ENCODE measurements at places on chromosomes 3 and 15.

- no peak for DNase-seq
These were observed 16.1 kb downstream of the ACAA1 start for GRCh38 chr3:38120693-38121450.

- no peak for DNase-seq
These were observed 3.4 kb upstream of the TAFA4 start for GRCh38 chr3:68935778-68936177.

GRCh38 chr15:82870727-82871320, 61.4 kb downstream of the WHAMM start:
- DNase-seq: no peak

DNA sequence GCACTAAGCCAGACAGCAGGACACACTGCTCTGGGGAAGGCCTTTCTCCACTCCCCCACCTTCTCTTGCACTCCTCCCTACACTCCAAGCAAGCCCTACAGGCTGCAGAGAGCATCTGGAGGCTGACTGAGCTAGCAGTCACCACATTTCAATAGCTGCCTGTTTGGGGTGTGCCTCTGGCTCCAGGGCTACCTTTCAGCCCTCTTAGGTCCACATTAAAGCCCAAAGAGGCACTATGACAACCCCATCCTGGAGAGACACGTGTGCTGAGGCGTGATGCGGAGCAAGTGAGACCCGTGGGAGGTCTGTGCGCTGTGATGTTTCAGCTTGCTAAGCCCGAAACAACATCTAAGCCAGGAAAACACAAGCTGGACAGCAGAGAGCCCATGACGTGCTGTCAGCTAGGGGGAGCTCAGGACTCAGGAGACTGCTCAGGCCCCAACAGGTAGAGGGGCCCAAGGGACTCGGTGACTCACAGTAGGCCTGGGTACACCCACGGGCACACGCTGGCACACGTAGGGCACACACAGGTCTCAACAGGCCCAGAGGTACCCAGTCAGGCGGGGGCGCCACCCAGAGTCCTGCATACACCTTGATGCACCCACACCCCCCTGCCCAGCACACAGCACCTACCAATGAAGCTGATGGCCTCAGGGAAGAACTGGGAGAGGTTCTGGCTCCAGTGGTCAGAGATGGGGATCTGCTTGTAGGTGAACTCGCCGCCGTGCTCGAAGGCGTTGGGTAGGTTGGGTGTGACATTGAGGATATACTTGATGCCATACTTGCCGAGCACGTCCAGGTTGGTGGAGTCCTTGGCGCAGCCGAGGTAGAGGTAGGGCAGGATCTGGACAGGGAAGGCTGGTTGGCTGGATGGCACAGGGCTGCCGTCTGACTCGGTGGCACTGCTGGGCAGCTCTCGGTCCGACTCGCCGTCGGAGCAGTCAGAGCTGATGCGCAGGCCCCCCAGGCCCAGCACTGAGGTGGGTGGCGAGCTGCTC, 2.8 kb downstream of the DUSP7 start:
- DNase-seq: no peak

- DNase-seq: no peak
These were observed 123.0 kb upstream of the PROK2 start for GRCh38 chr3:71907996-71908395.

DNA sequence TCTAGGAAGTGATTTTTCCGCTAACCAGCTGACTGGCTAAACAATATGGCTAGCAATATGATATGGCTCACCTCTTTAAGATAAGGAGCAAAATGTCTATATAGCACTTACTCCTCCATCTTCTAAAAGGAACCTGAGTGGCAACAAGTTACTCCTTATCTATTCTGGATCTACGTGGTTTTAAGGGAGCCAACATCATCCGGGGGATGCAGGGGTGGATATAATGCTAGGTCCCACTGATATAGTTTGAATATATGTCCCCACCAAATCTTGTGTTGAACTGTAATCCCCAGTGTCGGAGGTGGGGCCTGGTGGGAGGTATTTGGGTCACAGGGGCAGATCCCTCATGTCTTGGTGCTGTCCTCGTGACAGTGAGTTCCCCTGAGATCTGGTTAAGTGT, 500.7 kb downstream of the FOXP1 start:
- DNase-seq: no peak

DNA sequence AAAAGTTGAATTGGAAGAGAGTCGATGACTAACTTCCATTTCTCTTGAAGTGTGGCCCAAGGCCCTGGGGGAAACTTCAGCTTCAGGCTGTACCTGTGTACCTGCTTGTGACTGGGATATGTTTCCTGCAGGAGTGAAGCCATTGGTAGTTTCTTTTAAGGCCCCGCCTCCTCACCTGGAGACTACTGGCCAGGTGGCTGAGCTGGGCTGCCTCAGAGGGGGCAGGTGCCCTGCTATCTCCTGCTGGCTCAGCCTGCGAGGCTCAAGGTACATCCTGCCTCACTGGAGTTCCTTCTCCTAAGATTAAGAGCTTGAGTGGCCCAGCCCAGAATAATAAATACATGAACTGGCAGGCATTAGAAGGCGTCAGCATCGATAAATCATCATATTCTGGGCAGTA, 121.6 kb upstream of the ROPN1 start:
- no peak for DNase-seq

GRCh38 chr3:195045481-195046210, 225.3 kb downstream of the XXYLT1 start:
- DNase-seq: no peak

GRCh38 chr3:37229291-37229690, 54.9 kb upstream of the LRRFIP2 start:
- DNase-seq: no peak

GRCh38 chr3:187669675-187670504, at the start of gene SST:
SST (minus strand) TSS chr3:187670394; CDS start chr3:187670291, 103 bp downstream.
- DNase-seq: no peak

DNA sequence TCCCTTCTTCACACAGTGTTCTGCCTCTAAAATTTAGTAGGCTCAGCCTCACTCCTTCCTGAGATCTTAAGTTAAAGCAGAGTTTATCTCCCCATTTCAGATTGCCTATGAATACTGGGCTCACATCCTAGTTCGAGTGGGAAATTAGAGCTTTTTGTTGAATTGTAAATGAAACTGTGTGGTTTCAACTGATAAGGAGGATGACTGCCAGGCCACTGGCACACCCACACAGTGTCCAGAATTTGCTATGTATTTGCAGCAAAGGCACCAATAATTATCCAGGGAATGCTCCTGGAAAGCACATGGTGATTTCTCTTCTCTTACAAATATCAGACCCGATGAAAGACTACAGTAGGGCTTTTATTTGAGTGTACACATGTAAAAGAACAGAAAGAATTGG, 308.1 kb upstream of the COL8A1 start:
- DNase-seq: no peak

GRCh38 chr15:33293713-33294334, 16.9 kb upstream of the RYR3 start:
- DNase-seq: no peak

DNA sequence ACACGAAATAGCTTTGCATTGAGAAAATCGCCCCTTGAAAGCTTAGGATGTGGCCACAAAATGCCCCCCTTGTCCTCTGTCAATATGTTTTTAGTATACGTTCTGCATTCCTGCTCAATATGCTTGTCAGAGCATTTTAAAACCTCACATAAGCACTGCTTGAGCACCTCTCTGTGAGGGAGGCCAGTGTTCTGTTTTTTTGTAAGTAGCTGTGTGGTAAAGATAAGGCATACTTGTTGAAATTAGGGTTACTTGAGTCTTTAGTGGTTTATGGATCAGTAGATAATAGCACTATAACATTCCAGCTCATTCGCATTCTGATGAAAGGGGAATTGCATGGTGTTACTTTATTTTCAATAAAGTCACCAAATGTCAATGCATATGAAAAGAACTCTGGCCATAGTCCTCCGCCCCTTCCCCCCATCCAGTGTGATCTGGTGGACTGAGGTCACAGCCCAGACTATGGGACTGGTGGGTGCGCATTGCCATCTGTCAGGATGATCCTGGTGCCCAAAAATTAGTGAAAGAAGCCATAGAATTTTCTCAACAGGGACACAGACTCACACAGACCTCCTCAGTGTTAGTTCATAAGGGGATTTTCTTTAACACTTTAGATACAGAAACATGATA, 33.1 kb downstream of the IL1RAP start:
- DNase-seq: no peak

DNA sequence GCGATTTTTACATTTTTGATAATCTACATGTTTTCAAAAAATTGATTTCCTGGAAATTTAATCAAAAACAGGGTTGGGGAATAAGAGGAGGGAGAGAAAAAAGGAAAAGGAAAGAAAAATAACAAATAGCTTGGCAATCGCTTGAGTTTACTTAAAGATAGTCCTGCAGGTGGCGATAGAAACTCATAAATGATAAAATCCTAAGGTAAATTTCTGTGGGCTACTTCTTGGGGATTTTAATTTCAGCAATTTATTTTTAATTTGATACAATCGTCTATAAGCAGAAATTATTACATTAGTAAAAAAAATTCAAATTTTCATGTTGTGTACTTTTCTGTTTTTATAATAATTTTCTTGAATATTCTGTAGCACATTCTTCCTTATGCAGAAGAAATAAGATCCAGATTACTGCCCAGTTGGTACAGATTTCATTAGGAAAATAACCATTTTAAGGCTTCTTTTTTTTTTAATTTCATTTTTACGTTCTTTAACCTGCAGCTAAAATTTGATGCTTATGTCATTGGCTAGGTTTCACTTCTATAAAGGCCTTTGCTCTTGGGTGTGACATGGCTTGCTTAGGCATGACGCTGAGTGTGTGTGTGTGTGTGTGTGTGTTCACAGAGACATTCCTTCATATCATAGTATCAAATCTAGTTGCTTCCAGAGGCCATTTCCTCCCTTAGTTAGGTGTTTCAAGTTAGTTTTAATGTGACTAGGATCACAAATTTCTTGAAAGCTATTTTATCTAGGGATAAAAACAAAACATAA, 181.8 kb downstream of the MCTP2 start:
- DNase-seq: no peak

DNA sequence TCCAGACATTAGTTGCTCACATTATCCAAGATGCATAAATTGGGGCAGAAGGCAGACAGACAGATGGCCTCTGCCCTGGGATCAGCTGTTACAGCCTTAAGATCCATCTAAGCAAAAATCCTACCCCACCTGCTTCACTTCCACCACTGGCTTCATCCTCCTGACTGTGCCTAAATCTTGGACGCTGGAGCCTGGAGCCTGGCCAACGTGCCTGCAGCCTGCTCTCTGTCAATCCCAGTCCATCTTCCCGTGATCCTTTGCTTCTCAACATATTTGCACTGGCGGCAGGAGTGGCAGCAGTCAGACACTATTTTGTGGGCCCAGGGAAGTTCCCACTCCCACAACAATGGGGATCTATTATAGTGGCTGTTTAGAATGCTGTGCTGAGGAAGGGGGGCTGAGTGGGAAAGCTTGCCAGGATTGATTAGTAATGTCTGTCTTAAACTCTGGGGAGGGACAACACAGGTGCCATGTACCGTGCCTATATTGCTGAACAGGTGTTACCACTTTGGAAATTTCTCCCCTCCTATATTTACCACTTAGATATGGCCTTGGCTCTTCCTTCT, 121.2 kb downstream of the MEGF11 start:
- DNase-seq: no peak

GRCh38 chr3:98058244-98058960, 23.3 kb upstream of the GABRR3 start:
- no peak for DNase-seq

- DNase-seq: no peak
These were observed 188.1 kb downstream of the FOXP1 start for GRCh38 chr3:71395470-71395869.

GRCh38 chr15:25435474-25436243, 3.2 kb downstream of the UBE3A start:
- DNase-seq: no peak

DNA sequence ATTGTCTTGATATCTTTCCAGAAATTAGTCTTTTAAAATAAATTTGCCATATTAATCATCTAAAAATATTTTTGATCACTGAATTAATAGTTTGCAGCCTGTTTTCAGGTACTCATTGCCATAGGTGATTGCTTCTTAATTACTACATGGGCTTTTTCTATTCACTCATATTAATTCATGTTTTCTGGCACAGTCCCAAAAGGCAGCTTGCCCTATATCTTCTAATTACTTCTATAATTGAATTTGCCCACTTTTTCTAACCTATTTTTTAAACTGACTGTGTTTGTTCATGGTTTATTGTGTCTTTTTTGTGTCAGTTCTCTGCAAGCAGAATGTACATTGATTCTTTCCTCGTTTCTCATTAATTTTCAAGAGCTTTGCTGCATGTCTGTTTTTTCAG, 85.7 kb upstream of the SOX2 start:
- DNase-seq: no peak

- no peak for DNase-seq
These were observed 3.1 kb upstream of the LARP6 start for GRCh38 chr15:70856884-70857561.

- DNase-seq: no peak
These were observed 1.2 kb upstream of the BBX start for GRCh38 chr3:107521469-107522059.

- no peak for DNase-seq
These were observed 194.7 kb downstream of the NR1D2 start for GRCh38 chr3:24139463-24140412.

DNA sequence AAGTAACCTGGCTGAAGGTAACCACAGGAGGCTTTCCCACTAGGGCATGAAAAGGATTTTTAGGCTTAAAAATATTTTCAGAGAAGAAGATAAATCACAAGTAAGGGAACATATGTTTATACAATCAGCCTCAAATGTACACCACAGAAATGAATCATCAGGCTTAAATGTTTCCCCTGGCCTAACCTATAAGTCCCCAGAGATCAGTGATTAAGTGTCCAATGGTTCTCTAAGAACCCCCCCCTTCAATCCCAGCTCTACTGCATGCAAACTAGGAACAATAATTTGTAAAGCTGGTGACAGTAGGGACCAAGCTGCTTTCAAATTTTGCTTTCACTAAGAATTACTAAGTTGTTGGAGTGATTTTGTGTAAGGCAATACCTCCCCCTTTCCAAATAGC, 431.6 kb upstream of the LMCD1 start:
- no peak for DNase-seq

- DNase-seq: no peak
These were observed 77.4 kb downstream of the RBPMS2 start for GRCh38 chr15:64697911-64698369.

DNA sequence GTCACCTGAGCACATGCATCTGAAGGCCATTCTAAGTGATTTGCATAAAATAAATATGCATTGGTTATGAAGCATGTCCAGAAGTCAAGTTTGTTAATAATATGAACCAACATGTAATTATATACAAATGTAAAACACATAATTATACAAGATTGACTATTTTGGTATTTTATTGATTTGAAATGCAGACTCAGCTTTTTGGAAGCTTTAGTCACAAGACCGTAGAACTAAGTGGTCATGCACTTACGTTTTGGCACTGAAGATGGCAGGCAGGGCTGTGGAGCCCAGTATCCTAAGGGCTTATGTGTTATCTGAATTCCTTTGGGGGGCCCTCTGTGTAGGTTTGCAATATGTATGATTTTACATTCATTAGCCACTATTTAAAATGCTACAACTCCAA, 5.0 kb downstream of the CHRNA7 start:
- DNase-seq: no peak

DNA sequence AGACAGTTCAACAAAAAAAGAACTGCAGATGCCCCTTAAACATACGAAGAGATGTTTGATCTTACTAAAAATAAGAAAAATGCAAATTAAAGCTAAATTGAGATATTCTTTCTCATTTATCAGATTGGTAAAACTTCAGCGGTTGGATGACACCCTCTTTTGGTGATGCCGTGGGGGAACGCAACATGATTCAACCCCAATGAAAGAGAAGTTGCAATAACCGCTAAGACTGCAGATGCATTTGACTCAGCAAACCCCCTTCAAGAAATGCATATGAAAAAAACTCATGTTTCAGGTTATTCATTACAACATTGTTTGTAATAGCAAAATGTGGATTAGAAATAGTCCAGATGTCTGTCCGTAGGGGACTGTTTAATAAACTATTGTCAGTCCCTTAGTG, 3.6 kb downstream of the KLHL6 start:
- DNase-seq: no peak

All from NCI-H774 (cell line).